Iris pigment epithelial cell (primary cell): ENCODE measurements at places on chromosomes 2 and 18.

GRCh38 chr2:199195927-199196502 is 261.7 kb downstream of the SATB2 start:
- DNase-seq = no peak

DNA sequence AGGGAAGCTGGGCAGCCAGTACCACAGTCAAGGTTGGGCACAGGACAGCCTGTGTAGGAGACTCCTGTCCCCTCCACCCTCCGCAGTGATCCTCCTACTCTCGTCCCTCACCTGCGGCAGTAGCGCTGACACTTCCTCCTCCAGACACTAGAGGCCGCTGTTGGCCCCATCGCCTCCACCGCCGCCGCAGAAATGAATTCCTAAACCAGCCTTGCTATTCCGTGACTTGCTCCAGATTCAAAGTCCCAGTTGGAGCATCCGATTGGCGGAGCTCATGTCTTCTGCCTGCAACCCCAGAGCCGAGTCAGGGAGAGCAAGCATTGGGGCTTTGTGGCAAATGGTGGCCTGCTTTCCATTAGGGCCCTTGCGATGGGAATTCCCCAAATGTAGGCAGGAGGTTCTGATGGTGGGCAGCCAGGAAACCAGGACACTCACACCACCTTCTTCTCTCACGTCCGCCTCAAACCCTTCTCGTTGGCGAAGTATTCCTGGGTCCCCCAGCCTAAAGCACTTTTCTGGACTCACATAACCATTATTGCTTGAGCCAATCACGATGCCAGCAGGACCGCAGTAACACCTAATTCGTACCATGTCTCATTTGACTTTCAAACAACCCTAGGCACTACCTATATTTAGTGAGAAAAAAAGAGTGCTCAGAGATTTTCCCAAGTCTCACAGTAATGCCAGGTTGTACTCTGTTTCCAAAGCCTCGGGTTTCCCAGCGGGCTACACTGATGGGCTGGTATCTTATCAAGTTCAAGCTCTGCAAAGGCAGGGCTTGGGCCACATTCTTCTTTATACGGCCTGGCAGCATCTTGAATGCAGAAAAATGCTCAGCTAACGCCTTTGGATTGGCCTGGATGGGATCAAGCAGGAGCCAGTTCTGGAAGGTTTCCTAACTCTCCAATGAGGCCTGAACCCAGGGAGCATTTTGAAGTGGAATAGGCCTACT is 1.2 kb upstream of the DNAJB2 start:
- peak; percentile 65 for DNase-seq

DNA sequence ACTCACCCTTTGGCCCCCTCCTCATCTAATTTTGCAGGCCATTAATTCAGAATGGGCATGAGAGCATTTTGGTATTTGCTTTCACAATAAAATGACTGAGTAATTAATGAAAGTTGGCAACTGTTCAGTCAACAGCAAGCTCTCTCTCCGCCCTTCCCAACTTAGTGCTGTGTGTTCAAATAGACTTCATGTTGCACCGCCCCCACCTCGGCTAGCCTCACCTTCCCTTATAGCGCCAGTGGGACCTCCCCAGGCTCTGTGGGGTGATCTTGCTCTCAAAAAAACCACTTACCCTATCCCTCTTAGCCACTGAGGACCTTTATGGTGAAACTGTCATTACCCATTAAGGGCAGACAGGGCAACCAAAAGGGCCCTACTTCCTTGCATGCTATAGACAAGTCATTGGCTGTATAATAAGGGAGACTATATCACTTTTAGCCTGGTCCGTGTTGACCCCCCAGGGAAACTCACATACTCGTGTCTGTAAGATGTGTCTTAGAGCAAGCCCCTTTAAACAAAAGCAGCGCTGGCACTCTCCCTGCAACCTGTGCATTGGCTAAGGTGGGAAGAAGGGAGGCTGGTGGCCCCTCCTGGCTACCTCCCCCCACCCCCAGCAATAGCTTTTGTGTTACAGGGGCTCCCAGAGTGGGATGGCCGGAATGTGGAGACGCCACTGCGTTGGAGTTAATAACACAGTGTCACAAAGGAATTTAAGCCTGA is 15.2 kb downstream of the EN1 start:
- DNase-seq = no peak

DNA sequence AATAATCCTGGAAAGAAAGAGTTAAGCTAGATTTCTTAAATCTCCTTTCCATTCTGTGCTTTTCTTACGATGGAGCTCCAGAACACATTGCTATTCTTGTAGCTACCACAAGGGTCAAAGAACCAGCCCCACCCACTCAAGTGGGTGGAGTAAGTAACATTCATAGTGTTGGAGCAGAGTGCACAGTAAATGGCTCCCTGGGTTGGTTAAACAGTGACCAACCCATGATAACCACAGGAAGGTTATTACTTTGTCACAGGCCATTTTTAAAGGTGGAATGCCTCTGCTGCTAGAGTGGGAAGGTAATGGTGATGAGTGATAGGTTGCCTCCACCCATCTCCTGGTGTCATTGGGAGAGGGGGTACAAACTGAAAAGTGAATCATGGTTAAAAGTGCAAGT is 13.9 kb downstream of the ARPC2 start:
- DNase-seq = peak; percentile 73

DNA sequence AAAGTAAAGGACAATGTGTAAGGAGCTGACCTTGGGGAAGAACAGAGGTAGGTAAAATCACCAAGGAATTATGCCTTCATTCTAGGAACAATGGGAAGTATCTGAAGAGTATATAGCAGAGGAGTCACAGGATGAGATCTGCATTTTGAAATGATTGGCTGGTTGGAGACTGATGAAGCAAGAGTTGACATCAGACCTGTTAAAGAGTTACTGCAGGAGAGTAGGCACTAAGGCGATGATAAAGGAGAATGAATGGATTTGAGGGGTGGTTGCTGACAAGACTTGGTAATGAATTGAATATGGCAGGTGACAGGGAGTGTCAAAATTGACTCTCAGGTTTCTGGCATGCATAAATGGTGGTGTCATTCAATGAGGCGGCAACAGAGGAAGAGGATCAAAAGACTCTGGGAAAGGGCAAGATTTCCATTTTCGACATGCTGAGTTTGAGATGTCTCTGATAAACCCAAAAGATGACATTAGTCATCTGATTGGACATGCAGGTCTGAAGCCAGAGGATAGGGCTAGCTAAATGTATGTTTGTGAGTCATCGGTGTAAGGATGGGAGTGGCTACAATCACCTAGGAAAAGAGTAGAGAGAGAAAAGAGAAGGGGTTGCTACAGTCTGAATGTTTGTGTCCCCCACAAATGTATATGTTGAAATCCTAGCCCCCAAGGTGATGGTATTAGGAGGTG is 236.5 kb downstream of the DYM start:
- DNase-seq = no peak

DNA sequence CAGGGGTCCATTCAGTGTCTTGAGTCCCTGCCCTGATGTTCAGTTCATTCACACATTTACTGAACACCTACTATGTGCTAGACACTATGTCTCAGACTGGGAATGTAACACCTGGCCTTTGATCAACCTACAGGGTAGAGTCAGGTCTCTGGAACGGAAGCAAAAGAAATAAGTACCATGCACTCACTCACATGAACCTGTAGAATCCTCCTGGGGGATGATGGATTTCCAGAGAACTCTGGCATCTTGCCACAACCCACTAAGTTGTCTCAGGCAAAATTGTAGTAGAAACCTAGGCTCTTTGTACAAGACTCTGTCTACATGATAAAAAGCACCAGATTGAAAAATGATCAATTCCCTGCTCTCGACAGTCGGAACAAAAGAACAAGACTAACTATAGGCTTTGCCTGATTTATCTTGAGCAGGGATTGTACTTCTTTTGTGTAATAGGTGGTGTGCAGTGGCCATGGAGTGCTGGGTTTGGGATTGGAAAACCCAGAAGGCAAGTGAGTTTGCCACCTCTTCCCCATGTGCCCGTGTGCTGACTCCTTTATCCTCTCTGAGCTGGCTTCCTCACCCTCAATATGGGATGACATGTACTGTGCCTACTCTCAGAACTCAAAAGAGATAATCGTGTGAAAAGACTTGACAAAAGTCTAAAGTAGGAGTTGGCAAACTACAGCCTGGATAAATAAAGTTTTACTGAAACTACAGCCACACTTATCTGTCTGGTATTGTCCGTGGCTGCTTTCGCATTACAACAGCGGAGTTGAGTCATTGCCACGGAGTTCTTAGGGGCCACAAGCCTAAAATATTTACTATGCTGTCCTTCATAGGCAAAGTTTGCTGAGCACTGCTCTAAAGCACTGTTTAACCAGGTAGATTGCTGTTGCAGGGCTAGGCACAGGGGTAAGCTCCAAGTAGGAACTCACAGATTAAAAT is 4.4 kb downstream of the CAPN14 start:
- DNase-seq = peak; percentile 8

DNA sequence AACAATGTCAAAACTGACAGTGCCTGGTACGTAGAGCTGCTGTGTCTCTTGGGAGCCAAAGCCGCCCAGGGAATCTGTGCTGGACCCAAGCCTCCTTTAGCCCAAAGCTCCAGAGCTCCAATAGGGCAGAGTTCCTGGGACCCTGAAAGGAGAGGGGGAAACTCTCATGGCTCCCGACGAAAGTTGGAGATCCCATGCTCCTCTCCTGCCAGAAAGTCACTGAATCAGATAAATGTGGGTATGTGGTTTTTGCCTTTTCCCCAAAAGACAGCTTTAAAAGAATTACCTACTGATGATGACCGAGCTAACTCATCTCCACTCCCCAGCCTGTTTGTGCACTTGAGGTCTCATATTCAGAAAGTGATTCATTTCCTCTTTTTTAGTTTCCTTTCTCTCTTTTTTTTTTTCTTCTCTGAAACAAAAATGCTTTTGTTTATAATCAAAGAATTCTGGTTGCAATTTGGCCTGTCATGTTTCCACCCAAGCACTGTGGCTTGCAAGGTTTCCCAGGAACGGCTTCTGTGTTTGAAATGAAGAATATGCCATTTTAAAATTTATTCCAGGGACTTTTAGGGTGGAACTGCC is 14.1 kb upstream of the PMAIP1 start:
- peak; percentile 90 for DNase-seq

- DNase-seq = peak; percentile 96
Measured at GRCh38 chr2:42064417-42064942, 16.7 kb downstream of the PKDCC start.

DNA sequence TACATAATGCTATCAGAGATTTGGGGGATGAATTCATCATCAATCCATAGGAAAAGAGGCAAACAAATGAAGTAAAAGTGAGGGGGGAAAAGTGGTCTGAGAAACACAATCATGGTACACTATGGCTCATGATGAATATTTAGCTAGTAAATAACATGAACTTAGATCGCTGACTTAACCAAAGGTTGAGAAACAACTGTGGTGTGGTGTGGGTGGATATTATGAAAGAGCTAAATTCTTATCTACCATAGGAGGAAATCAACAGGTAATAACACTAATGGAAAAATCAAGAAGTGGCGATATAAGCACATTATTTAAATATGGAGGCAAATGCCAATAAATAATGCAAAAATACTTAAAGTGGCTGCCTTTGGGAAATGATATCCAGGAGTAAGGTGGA is 12.2 kb upstream of the TPRKB start:
- DNase-seq = peak; percentile 52

- no peak for DNase-seq
Measured at GRCh38 chr2:1990724-1991123, 246.4 kb upstream of the PXDN start.

DNA sequence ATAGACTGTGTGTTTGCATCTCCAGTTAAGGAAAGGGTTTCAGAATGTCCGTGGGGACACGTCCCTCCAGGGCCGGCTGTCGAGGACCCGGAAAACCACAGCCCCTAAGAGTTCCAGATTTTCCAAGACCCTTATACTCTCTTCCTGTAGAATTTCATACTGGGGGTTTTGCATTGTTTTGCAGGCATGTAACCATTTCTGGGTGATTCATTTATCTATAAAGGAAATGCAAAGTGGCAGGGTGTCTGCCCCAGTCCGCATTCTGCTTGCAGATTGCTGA is 8.5 kb downstream of the SP9 start:
- DNase-seq = no peak

DNA sequence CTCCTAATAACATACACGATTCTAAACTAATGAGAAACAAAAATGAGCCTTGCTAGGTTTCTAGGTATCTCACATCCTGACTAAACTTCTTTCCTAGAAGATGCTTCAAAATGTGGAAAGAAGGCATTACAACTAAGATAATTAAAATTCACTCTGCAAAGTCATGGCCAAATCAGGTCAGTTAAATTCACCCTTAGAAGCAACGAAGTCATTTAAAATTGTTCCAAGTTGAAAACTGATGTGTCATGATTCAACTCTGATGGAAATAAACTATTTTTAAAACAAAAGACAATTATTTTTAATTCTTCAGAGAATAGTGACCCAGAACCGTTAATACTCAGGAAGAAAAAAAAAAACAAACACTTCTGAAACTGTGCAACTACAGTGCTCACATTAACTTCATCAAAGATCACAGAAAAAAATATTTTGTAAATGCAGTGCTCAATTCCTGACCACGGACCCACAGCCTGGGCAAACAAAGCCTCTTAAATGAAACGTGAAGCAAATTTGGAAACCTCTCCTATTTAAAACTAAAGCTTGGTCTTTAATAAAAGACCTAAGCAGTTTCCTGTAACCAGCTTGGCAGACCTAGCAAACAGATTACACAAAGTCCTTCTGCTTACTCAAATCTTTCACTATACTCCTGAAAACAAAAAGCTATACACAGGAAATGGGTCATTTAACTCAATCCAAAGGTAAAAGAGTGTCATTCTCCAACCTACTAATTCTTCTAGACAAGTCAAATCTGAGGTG is 39.0 kb downstream of the CHN1 start:
- peak; percentile 59 for DNase-seq

GRCh38 chr2:118633371-118634018 is 214.0 kb downstream of the EN1 start:
- no peak for DNase-seq

DNA sequence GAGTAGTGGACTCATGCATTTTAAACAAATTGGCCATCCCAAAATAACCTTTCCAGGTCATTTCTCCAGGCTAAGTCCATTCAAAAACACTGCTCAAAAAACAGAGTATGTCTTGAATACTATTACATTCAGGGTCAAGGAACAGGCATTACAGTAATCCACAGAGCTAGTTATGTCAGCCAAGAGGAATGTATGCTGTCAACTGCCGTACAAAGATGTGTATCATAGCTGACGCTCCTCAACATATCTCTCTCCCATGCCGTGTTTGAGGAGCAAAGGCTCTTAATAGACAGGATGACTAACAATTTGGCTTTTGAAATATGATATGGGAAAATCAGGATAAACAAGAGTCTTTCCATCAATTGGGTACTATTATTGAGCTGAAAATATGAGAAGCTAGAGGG is 68.8 kb upstream of the KCTD1 start:
- peak; percentile 100 for DNase-seq

DNA sequence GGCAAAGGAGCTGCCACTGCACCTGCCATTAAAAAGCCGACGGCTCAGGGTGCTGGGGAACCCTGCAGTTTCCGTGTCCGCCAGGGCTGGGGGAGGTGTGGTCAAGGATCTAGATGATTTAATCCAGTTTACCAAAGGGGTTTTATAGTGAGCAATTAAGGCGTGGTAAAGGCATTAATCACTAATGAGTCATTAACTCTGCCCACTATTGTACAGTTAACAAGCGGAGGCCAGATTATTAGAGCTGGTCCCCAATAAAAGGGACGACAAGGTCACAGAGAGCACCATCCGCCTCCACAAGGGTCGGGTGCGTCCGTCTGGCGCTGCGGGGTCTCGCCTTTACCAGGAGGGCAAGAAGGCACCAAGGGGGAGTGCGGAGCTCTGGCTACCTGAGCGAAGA is 9.6 kb downstream of the RAX start:
- DNase-seq = no peak

- no peak for DNase-seq
Measured at GRCh38 chr2:175461839-175462238, 280.3 kb upstream of the ATP5MC3 start.
